ENCODE measurements at places on chromosomes 16 and 17.
A peak's percentile ranks its signal among the peaks of the same experiment; 100 is the strongest.

DNA sequence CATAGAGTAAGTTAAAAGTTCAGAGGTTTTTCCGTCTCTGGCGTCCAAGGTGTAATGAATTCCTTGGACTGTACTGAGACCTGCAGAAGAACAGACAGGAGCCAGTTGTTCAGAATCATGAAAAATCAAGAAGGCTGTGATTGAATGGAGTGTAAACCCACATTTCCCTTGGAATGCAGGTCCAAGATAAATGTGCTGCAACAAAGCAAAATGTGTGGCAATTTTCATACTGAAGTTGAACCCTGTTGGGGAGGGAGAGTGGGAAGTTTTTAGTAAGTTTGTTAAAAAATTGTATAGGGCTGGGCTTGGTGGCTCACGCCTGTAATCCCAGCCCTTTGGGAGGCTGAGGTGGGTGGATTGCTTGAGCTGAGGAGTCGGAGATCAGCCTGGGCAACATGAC is 21.4 kb downstream of the GGNBP2 start:
- no peak for DNase-seq

GRCh38 chr17:46796084-46796483 is 22.4 kb downstream of the WNT3 start:
- DNase-seq, result no peak

- DNase-seq, result no peak
These were observed at the start of gene BCL6B for GRCh38 chr17:7022781-7023571. TSS of gene BCL6B (plus strand) at chr17:7023050. CDS start at chr17:7023672, 622 bp downstream.

- DNase-seq, result no peak
These were observed 40.3 kb upstream of the ZNF469 start for GRCh38 chr16:88342491-88342890.

DNA sequence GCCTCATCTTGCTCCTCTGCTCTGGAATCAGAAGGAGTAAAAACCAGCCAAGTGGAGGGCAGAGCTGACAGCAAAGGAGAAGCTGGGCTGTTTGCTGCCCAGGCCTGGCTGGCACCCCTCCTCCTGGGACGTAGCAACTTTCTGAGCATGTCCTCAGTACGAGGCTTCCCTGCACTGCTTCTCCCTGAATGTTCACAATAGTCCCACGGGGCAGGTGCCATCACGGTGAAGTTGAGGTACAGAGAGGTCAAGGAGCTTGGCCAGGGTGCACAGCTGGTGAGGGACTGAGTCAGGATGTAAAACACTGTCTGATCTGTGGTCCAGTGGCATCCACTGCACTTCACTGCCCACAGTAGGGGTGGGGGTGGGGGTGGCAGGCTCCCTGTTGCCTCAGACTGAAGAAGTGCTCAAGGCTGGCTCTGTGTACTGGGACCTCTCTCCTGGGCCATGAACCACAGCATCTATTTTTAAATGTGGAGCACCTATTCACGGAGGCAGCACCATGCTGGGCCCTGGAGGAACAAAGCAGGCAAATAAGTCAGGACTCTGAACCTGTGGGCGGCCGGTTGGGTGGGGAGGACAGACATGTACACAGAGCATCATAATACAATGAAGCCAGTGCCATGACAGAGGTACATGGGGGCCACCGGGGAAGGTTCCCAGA is 369.5 kb downstream of the SEC14L1 start:
- no peak for DNase-seq

DNA sequence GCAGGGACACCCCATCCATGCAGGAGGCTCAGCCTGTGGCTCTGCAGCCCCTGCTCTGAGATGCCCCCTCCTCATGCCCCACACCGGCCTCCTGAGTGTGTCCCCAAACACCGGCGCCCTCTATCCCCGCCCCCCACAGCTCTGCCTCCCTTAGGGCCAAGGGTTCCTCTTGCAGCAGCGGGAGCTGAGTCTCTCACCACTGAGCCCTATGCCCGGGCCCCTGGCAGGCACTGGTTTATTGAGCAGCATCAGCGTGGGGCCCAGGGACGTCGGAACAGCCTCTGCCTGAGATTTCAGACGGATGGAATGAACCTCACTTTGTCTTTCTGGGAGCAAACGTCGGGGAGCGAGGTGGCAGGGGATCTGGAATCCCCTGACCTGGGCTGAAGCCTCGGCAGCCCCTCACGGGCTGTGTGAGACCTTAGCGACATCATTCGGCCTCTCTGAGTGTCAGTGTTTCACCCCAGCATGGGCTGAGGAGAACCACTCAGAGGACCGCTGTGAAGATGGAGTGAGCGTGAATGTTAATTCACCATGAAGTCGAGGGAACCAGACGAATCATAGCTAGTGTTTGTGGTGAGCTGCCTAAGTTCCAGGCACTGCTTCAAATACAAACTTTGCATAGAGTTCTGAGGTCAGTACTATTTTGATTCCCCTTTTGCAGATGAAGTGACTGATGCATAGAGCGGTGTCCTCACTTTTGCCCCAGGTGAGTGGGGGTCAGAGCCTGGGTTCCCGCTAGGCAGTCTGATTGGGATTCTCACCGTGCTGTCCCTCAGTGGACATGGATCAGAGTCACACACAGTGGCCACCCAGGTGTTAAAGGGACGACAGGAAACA is 5.3 kb upstream of the C16orf74 start:
- DNase-seq, result no peak

- no peak for DNase-seq
These were observed 5.1 kb upstream of the RBFOX3 start for GRCh38 chr17:79615926-79616325.

GRCh38 chr17:69856946-69857345 is 218.1 kb upstream of the KCNJ16 start:
- DNase-seq, result no peak

DNA sequence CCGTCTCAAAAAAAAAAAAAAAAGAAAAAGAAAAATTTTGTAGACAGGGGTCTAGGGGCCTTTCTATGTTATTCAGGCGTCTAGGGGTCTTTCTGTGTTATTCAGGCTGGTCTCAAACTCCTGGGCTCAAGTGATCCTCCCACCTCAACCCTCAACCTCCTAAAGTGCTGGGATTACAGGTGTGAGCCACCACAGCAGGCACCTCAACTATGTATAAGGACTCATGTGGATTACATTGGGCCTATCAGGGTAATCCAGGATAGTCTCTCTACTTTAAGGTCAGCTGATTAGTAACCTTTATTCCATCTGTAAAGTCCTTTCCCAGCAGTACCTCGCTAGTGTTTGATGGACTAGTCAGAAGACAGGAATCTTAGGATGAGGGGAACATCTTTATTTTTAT is 22.4 kb downstream of the TADA2A start:
- no peak for DNase-seq

DNA sequence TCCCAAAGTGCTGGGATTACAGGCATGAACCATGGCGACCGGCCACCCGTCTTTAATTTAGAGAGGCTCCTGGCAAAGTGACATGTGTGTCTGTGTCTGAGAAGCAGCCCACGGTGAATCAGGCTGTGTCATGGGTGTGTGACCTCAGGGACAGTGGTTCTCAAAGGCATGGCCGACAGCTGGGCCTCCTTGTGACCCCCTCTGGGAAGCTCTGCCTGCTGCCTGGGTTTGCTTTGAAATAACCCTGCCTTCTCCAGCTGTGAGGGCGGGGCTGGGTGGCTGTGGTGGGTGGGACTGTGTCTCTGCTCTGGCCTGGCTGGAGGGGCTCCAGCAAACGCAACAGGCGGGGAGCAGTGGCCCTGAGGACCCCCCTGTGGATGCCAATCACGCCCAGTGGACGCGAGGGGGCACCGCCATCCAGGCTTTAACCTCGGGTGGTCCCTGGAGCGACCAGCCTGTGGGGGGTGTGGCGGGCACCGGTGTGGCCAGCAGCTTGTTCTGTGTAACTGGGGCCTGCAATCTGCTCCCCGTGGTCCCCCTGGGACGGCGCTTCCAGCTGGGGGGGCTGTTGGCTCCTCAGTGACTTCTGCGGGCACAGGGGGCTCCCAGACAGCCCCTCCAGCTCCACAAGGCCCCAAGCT is 8.8 kb upstream of the APRT start:
- no peak for DNase-seq

GRCh38 chr16:21946889-21947635 is 6.1 kb upstream of the UQCRC2 start:
- no peak for DNase-seq

GRCh38 chr16:22786691-22787090 is 27.3 kb upstream of the HS3ST2 start:
- no peak for DNase-seq

DNA sequence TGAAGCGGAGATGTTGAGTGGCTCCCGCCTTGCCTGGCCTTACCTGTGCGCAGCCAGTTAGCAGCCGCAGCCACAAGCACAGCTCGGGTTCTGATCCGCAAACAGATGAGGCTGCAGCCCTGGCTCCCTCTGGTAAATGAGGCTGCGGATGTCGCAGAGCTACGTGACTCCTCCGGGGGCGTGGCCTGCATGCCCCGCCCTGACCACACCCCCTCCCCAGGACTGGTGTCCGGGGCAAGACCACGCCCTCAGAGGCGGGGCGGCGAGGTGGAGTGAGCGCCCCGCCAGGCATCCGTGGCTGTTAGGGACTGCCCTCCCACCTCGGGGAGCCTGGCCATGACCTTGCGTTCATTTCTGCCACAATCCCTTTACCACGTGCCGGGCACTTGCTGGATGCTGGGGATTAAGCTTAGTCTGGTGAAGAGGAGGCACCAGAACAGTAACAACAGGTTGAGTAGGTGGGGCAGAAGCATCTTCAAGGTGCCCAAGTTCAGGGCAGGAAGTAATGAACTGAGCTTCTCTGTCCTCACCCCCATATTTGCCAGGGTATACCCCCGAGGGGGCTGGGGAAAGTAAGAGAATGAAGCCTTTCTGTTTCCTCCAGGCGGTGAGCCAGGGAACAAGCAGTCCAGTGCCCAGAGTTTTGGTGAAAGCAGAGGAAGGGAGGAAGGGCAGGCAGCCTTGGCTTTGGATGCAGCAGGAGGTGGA is at the start of gene ALDOC:
ALDOC (minus strand) TSS at position 138 of the 708 bp plus-strand sequence. CDS start 1,363 bp downstream, outside the sequence.
- peak; percentile 84 for DNase-seq

DNA sequence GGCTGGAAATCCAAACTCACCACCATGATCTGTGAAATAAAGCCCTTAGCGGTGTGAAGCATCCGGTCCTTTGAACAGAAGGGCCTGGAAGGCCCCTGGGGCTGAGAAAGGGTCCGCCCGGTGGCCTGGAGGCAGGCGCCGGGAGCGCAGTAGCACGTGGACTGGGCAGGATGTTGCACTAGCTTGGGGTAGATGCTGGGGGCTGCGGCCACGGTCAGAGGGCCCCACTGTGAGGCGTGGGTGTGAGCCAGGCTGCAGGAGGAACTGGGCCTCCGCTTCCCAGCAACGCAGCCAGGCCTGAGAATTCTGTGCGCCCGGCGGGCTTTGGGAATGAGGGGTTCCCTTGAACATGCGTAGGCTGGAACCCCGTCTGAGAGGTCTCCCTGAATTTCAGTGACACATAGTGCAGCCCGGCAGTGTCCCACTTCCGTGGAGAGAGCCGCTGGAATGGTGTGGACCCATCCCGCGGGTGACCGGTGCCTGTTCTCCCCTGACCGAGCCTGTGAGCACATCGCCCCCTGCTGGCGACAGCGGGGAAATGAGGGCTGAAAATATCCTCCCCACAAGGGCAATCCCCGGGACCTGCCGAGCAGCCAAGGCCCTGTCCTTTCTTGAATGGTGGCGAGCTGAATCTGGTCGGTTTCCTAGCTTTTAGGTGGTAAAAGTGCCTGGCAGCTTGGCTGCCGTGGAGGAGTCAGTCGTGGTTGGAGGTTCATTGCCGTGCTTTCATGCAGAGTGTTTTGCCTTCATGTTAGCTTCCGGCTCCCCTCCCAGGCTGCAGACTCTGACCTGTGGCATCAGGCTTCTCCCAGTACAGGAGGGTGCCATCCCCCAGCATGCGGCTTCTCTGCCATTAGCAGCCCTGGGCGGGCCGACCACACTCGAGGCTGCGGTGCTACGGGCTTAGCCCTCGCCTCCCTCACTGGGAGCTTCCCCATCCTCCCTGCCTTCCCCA is 43.8 kb downstream of the DNAJA2 start:
- DNase-seq, result peak; percentile 57

GRCh38 chr16:28938721-28939120 is 7.0 kb downstream of the CD19 start:
- no peak for DNase-seq

DNA sequence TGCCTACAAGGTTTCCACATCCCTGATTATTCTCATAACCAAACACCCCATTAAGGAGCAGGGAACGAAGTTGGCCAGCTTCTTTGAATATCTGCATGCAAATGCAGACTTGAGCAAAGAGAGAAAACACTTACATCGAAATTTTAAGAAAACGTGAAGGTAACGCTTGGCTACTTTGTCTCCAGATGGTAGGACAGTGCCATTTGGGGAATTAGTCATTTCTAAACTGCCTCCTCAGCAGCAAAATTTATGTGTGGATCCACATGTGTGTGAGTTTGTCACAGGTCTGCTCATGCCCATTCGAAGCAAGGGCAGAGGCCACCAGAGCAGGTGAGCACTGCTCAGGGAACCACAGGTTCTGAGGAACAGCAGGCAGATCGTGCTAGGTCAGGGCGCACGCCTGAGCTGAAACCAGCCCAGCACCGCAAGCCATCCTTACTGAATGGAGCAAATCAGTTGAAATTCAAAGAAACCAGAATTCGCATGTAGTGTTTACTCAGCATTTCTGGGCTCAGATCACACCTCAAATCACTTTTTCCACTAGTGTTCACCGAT is 80.1 kb downstream of the SOCS1 start:
- DNase-seq, result no peak

DNA sequence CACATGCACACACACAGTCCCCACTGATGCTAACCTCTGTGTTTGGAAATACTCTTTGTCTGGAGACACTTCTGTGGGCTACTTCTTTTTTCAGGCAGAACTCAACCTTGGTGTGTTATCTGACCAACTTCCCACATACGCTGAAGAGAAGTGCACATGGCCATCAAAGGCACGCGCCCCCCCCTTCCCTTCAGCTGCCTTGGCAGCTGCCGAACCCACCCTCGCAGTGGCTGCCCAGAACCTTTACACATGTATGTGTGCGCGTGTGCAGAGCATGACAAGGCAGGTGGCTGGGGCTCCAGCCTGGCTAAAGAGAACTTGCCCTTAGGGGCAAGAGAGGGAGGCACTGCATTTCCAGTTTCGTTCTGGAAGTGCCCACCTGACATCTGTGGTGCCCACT is 3.9 kb downstream of the RAPGEFL1 start:
- no peak for DNase-seq

DNA sequence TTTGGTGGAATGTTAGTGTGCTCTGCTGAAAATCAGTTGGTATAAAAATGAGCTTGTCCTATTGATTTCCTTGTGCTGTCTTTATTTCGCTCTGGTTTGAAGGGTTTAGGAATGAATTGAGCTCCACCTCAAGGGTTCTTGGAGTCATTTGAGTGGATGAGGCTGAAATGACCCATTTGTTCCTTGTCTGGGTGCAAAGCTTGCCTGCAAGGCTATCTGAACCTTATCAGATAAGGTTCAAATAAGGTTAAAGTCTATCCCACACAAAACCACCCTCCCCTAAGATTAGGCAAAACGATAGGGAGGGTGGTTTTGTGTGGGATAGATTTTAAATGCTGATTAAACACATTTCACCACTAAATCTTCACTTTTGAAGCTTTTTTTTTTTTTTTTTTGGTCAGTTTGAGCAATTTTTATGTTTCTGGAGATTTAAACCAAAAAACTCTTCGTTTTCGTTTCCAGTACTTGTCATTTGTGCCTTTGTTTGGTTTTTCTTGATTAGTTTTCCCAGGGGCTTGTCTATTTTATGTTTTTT is 62.7 kb downstream of the ARHGAP44 start:
- no peak for DNase-seq
